ENCODE measurements at places on chromosomes 11 and 22. TPM values are rescaled to one million over a fixed set of nuclear protein-coding genes. Genes with fewer than 3 reads are reported as not detected.
A peak's percentile ranks its signal among the peaks of the same experiment; 100 is the strongest.

The MALAT1 gene
- polyA plus RNA-seq = 1,611 TPM

The PLEKHA7 gene
- polyA plus RNA-seq = 0.04 TPM

The TRPM5 gene
- not detected for polyA plus RNA-seq

The PRRG4 gene
- polyA plus RNA-seq = not detected

The FXYD6 gene
- polyA plus RNA-seq = not detected

DNA sequence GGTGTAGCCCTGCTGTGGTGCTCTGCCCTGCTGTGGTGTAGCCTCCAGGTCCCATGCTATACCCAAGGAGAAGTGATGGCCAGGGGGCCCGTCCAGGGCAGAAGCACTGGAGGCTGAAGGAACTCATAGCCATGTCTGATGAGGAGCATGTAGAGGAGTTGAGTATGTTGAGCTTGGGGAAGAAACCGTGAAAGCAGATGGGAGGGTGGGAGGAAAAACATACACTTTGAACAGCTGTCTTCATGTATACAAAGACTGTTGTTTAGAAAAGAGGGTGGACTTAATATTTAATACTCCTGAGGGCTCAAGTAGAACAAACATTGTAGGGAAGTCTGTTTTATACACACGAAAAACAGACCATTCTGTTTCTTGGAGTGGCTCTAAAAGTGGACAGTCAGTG is 26.6 kb upstream of the TTC12 start:
- DNase-seq = no peak

DNA sequence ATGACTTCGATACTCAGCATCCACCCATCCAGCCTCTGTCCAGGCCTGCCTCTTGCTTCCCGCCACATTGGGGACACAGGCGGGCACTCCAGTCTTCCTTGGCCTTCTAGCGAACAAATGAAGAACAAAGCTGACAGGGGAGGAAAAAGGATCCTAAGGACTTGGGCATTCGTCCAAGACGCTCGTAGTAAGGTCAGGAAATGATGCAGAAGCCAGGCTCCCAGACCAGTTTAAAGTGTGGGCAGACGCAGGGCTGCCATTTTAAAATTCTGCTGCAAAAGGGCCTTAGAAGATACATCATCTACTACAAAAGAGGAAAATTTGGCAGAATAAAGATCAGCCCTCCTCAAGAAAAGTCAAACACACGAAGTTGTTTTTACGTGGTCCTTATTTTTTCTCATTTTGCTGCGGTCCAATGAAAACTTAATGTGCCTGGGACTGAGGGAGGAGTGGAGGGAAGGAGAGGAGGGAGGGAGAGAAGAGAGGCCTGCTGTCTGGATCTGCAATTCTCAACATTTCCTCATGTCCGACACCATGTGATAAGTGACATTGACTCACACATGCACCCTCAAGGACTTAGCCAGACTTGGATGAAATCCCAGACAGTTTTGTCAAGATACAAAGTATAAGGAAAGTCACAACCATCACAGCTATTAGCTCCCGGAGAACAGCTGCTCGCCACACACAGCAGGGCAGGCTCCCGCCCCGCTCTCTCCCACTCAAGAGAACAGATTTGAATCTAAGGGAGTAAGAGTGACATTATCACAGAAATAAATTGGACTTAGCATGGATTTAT is 5.7 kb downstream of the DNAL4 start:
- peak; percentile 83 for DNase-seq

DNA sequence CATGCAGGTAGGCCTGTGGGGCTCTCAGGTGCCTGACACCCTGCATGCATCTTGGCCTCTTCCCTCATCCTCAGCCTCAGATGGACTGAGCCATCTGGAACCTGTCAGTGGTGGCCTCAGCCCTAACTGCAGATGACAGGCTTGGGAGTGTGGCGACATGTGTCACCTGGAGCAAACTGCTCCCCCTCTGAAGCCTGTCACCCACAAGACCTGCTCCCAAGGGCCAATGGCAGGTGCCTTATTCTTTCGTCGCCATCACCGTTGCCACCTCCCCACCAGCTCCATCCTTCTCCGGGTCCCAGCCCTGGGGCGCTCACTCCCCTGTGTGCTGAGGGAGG is 3.6 kb upstream of the SEPTIN5 start:
- DNase-seq = no peak

DNA sequence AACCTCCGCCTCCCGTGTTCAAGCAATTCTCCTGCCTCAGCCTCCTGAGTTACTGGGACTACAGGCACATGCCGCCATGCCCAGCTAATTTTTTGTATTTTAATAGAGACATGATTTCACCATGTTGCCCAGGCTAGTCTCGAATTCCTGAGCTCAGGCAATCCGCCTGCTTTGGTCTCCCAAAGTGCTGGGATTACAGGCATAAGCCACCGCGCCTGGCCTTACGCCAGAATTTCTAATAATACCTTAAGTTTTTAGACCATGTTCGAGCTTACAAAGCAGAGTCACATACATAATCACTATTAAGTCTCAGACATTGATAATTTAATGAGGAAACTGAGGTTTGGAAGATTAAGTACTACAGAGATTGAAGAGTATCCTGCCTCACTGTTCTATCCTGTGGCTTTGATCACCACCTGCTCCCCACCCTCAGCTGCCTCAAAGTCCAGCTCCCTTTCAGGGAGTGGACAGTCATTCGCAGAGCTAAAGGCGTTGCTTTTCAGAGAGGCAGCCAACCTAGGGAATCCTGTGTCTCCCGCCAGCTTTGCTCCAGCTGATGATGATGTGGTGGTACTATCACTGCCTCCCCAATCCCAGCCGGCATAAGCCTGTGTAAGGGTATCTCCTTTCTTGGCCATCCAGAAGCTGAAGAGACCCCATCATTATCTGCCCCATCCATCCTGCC is 7.7 kb downstream of the UBASH3B start:
- DNase-seq = no peak

DNA sequence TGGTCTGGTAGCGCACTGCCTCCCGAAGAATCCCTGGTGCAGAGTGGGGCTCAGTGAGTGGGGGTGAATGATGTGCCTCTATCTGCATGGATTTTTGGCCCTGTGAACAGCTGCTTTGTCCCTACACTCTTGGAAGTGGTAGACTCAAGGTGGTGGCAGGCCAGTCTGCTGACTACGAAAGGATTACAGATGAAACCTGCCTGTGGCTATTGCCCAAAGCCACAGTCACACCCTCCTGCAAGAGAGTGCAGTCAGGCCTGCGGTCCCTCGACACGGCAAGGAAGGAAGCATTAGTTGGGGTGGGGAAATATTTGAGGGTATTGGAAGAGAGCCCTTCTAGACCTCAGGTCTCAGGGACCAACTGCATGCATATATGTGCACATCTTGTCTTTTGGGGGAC is 63.7 kb downstream of the DSCAML1 start:
- DNase-seq = no peak

GRCh38 chr11:71977743-71978418 is 20.8 kb upstream of the IL18BP start:
- no peak for DNase-seq

DNA sequence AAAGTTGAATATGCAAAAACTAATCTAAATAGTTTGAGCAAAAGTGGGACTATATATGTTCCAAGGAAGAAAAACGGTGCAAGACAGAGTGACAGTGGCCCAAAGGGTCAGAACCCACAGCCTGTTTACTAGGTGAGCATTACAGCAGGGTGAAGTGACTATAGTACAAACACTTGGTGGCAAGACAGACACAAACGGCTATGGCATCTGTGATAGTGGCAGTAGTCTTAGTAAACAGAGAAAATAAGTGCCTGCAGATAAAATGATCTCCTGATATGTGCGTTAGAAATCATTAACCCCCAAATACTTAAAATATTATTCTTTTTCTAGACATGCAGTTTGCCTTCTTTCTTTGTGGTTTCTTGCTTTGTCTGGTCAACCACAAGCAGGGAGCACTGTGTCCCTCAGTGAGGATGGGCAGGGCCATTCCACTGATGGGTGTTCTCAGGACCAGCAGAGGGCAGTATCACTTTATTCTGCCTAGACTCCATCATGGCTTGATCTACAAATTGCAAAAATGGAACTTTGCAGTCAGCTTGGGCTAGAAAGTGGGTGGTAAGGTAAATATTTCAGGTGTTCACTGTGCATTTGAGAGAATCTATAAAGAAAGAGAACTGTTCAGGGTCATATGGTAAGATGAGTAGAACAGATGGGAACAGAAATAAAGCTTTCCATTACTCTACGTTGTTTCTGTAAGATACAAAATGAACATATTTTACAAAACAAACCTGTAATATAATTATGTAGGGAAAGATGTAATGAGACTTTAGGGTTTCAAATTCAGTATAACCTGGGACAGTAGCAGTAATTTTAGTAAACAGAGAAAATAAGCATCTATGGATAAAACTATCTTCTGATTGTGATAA is 198.2 kb downstream of the SWAP70 start:
- no peak for DNase-seq

- peak; percentile 46 for DNase-seq
Observed at GRCh38 chr22:32558681-32559355, 84.2 kb downstream of the FBXO7 start.

DNA sequence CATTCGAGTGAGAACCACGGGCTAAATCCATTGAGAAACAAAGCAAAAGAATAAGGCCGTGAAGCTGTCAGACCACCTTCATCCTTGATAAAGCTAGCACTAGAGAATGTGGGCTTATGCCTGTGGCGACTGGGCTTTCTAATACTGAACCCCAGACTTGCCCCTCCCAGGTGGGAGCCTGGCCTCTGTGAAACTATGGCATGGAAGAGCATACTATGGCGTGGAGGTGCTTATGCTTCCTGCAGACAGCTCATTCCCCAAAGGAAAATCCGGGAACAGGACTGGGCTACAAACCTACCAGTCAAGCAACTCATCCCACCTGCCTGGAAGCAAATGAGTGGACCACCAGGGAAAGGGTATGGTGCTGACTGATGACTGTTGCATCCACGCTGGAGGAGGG is 92.4 kb downstream of the ZC3H12C start:
- DNase-seq = no peak

DNA sequence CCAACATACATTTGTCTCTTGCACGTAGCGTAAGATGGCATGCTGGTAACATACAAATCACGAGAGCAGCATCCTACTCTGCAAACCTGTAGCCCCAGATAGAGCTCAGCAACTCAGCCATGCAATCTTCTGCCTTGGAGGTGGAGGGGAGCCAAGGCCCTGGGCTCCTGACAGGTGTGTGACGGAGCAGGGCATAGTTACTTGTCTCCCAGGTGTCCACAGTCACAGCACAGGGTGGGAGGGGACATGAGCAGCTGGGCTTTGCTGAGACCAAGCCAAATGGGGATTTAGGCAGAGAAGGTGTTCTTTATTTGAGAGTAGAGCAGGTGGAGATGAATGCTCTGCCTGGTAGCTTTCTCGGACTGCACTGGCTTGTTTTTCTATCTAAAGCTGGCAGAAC is 111.7 kb downstream of the TEAD1 start:
- DNase-seq = no peak

DNA sequence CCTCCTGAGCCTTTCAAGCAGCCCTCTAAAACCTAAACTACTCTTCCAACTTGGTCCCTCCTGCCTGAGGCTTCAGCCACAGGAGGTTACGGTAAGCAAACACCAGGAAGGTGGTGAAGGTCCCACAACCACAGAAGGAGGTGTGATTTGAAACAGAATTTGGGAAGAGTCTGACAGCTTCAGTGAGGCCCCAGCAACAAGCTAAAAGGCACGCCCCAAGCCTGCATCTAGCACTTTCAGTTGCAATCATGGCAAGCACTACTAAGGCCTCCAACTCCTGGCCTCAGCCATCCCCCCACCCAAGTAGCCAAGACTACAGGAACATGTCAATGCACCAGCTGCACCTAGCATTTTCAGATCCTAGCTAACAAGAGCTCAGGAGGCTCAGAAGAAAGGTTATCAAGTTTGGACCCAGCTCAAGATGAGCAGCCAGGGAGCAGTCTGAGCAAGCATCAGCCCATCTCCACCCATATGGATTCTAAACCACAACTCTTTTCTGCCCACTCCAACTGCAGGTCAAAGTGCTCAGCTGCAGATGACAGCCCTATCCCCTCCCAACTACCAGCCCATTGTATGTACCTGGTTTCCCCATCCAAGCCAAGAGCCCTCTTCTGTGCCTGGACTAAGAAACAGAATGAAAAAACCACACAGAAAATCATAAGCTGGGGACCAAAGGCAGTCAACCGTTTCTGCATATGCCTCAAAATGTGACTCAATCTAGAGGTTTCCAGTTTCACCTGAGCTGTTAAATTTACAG is 10.4 kb upstream of the AHNAK start:
- no peak for DNase-seq

GRCh38 chr11:33906484-33907186 is 14.8 kb upstream of the LMO2 start:
- no peak for DNase-seq

DNA sequence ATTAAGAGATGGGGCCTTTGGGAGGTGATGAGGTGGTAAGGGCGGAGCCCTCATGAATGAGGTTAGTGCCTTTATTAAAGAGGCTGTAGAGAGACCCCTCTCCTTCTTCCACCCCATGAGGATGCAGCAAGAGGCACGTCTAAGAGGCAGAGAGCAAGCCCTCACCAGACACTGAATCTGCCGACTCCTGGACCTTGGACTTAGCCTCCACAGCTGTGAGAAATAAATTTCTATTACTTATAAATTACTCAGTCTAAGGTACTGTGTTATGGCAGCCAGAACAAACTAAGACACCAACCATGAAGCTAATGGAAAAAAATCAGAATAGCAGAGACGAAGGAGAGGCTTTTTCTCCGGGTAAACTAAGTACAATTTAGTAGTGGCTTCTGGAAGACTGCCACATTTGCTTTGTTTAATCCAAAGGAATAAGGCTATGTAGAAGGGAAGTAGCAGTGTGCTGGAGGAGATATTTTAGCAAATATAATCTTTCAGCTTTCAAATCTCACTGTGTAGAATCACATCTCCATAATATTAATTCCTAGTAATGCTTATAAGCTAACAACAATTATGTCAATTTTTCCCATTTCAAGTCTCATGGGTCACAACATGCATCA is 12.3 kb upstream of the SIK2 start:
- DNase-seq = no peak

GRCh38 chr22:36790648-36791047 is 14.7 kb upstream of the IFT27 start:
- DNase-seq = no peak

- no peak for DNase-seq
Observed at GRCh38 chr11:74322667-74323066, 11.2 kb upstream of the P4HA3 start.

GRCh38 chr11:36743039-36743438 is 145.0 kb upstream of the RAG2 start:
- DNase-seq = no peak

GRCh38 chr11:101008961-101009689 is 120.5 kb downstream of the PGR start:
- no peak for DNase-seq

DNA sequence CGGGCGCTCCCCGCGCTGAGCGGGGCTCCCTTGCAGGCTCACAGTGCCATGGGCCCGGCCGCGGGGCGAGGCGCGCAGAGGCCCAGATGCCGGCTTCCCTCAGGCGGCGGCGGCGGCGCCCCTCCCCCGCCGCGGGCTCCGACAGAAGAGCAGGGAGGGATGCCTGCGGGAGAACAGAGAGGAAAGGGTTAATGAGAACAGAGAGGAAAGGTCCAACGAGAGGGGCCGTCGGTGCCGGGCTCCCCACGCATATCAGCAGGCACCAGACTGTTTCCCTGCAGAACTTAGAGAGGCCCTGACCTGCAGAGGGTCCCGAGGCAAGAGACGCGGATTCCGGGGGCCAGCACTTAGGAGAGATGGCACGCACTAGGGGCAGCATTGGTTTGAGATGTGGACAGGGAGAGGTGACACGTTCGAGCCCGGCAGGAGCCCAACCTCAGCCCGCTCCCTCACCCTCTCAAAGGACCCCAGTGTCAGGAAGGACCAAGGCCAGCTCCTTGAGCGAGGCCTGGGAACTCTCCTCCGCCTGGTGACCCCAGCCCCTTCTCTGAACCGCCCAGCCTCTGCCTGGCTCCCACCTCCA is 9.1 kb downstream of the NRXN2 start:
- DNase-seq = no peak

GRCh38 chr11:94088906-94089305 is 39.7 kb upstream of the PANX1 start:
- DNase-seq = no peak

Data from BJ (cell line).